Activated CD8-positive, alpha-beta memory T cell treated with anti-CD3 and anti-CD28 coated beads, Interleukin-2, amount 50 U/mL, for 48 hours (primary cell): ENCODE measurements at places on chromosomes 1 and 21.
A peak's percentile ranks its signal among the peaks of the same experiment; 100 is the strongest.

GRCh38 chr1:200528858-200529606 is 91.5 kb downstream of the KIF14 start:
- DNase-seq: no peak

DNA sequence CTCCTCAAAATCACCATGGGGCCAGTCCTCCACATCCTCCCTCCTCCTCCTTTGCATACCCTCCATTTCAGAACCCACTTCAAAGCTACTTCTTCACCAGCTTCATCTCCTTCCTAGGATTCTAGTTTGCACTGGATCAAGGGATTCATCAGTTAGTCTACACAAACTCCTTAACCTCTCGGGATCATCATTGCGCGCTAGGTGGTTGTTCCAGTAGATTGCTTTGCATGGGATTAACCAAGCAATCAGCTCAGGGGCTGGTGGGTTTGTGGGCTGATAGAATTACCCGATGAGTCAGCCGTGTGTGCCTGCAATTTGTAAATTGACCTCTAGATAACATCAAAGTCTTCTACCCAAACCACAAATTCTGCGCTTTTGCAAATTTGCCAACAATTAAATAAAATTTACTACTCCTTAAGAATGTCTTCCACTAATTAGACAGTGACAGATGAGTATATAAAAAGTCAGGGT is 7.7 kb downstream of the KANK4 start:
- no peak for DNase-seq

GRCh38 chr1:40435876-40436275 is 14.4 kb upstream of the ZFP69B start:
- no peak for DNase-seq

GRCh38 chr21:14519000-14519399 is 27.1 kb downstream of the SAMSN1 start:
- no peak for DNase-seq

DNA sequence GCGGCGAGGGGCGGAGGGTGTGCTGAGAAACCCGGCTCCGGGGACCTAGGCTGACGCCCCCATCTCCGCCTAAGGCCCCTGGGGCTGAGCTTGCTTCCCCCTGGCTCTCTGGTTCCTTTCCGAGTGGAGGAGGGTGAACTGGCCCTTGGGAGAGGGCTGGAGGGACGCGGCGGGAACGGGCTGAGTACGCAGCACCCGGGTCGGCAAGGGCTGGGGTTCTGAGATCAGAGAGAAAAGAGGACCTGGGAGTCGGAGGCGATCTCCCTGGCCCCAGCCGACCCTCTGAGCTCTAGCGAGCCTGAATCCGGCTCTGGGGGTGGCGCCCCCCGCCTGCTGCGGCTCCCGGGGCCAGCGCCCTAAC is 270.8 kb downstream of the FOXD2 start:
- DNase-seq: no peak

DNA sequence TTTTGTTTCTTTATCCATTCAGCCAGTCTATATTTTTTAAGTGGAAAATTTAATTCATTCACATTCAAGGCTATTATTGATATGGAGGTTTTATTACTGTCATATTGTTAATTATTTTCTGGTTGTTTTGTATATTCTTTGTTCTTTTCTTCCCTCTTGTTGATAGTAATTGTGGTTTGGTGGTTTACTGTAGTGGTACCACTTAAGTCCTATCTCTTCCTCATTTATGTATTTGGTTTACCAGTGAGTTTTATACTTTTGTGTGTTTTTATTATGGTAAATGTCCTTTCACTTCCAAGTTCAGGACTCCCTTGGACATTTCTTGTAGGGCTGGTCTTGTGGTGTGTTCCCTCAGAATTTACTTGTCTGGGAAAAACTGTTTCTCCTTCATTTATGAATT is 28.1 kb upstream of the PM20D1 start:
- no peak for DNase-seq

DNA sequence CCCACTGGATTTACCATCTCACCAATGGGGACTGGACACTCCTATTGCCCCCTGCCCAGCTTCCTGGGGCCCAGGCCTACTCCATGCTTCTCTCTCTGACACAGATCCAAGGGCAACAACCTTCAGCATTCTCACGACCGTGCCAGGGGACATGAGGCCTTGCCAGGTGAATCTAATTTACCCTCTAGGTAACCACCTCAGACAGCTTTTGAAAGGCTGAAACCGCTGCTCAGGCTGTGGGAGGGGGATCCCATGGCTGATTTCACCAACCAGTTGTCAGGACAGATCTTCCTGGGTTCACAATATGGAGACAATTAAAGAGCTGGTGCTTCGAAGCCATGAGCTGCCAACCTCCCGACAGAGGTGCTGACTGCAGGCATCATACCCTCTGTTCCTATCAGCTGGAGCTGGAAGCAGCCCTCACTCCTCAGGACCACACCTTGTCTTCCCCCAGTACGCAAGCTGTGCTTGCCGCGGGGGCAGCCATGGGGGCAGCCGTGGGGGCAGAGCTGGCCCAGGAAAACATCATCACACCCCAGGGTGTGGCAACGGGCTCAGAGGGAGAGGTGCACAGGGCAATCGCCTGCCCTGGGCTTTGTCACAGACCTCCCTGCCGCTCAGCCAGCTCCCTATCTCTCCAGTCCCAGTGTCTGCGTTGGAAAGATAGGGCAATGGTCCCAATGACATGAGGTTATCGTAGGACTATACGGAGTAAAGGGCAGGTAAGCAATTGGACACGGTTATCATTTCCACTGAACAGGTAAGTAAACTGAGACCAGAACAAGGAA is 120.2 kb downstream of the DMRTB1 start:
- DNase-seq: peak; percentile 18

DNA sequence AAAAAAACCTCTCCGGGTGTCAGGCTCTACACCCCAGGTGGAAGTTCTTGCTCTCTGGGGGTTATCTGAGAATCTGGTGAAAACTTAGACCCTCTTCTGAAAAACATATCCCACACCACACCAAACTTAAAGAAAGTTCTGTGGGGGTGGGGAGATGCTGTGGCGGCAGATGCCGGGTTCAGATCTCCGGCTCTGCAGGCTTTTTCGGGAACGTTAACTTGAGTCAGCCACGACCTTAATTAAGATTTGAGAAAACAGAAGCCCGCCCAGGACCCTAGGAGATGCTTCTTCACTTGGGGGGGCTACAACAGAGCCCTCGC is 2.3 kb downstream of the RCC2 start:
- DNase-seq: no peak

GRCh38 chr1:159900086-159900680 is at the start of gene CFAP45:
Gene CFAP45 (minus strand): TSS chr1:159900165. CDS start chr1:159900098, 67 bp downstream.
- no peak for DNase-seq

GRCh38 chr21:34640858-34641257 is 25.9 kb upstream of the RCAN1 start:
- no peak for DNase-seq

DNA sequence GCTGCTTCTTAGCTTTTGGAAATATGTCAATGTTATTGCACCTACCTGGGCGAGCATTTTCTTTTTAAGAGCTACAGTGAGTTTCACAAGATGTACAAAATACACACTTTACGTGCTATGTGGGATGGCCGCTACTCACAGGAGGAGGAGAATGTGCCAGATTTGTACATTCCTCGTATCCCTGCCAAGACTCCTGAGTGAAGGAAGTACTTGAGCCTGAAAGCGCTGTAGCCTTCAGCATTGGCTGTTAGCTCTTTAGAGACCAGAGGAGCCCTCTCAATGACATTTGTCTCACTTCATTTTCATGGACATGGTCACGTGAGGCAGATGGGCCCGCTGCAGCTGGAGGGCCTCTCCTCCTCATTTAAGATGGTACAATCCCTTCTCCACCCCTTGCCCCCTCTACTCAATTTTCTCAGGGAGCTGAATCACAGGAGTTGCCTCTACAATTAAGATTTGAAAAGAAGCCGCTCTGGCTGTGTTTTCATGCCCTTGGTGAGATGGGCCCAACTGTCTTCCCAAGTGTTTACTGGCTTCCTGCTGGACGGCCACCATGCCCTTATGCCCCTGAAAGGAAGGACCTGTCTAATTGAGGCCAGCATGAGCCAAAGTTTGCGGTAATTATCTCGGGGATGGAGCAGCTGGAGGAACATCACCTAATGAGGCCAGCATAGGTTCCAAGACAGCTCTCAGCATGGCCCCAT is 442.6 kb downstream of the PRDM2 start:
- no peak for DNase-seq

- DNase-seq: no peak
Observed at GRCh38 chr1:12505231-12505630, 112.8 kb downstream of the DHRS3 start.

DNA sequence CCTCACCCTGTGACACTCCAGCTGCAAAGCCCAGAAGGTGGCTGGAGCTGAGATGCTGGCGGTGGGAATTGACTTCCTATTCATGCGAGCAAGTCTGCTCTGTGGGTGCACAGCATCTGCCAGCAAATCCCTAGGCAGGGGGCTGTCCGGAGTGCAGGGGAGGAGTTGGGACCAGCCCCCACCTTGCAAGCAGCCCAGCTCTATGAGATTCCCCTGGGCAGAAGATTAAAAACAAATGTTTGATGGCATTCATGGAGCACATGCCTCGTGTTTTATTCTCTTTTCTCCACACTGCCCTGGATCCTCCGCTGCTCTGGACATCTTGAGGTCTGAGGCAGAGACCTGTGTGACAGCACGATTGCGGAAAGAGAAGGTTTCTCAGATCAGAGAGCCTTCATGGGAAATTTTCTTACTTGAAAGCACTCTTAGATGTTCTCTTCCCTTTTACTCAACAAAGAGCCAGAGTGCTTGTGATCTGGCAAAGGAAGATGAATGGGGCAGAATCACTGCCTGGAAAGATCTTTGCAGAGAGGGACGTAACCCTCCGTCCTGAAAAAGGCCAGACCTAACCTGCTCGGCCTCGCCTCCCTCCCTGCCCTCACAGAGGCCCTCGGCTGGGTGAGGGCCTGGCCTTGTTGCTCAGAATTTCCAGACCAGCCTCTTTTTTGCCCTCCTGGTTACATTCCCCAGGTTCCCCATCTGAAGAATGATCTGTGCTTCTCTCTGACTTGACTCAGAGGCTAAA is 597.1 kb downstream of the KIF26B start:
- DNase-seq: no peak

- no peak for DNase-seq
Observed at GRCh38 chr1:214670098-214670497, 67.1 kb downstream of the CENPF start.

DNA sequence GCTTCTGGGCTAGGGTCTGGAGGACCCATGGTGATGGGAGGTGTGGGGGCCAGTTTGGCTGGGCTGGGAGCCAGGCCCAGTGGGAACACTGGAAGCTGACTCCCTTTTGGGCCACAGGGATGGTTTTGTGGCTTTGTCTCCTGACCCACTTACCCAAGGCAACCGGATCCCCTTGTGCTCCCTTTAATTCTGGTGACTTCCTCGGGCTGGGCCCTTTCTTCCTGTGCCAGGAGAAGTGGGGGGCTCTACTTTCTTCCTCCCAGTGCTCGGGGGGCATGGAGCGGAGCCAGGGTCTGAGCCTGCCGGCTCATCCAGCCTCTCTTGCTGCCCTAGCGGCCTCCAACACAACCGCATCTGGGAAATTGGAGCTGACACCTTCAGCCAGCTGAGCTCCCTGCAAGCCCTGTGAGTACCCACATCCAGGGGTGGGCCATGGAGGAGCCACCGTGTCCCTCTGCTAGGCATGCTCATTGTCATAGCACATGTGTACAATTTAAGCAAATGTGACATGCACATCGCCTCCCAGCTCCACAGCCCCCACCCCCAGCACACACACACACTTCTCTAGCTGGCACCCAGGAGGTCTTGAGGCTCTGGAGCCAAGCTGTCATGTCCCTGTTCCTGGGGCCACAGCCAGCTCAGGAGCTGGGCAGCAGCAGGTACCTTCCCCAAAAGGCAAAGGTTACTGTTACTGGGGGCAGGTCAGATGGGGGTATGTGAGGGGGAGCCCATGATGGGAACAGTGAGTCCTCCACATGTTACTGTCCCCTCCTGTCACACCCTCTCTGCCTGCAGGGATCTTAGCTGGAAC is 35.0 kb downstream of the UBE2T start:
- DNase-seq: no peak

GRCh38 chr1:95042286-95042685 is 30.5 kb downstream of the ALG14 start:
- no peak for DNase-seq

DNA sequence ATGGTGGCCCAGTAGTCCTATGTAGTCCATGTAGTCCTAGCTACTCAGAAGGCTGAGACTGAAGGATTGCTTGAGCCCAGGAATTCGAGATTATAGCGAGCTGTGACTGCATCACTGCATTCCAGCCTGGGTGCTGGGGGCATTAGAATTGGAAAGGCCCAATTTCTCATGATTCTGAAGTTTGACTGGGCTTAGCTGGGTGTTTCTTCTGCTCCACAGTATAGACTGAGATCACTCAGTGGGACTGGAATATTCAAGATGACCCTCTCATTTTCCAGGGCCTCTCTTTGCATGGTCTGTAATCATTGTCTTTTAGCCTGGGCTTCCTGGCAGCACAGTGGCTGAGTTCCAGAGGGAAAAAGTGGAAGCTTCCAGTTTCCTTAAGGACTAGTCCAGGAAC is 26.2 kb downstream of the MROH7 start:
- DNase-seq: no peak

- no peak for DNase-seq
Observed at GRCh38 chr1:41482001-41482765, 2.3 kb downstream of the EDN2 start.

- no peak for DNase-seq
Observed at GRCh38 chr21:15695241-15695640, 34.5 kb upstream of the USP25 start.

- no peak for DNase-seq
Observed at GRCh38 chr1:158649052-158649451, 37.5 kb downstream of the SPTA1 start.

DNA sequence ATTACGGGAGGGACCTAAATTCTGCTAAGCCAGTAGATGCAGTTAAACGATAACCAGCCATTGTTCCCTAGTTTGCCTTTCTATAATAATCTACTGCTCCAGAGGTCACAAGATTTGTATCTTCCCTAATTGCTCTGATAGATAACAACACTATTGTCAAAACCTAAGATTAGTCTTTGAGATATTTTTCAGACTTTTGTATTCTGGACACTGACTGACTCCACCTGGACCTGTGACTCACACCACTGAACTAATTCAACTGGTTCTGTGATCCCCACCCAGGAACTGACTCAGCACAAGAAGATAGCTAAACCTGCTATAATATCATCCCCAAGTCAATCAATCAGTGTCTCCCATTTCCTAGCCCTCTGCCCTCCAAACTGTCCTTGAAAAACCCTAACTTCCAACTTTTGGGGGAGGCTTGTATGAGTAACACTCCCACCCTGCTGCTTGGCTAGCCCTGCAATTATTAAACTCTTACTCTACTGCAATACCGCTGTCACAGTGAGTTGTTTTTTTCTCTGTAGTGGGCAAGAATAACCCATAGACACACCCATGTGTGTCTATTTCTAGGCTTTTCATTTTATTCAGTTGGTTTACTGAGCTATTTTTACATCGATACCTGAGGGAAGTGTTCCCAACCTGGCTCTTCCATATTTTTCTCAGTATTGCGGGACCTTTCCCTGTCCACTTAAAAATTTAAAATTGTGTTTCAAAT is 11.2 kb downstream of the KIFAP3 start:
- DNase-seq: no peak
